Metanephros (tissue), 2 donors: ENCODE measurements at places on chromosomes 1 and 21. TPM values are rescaled to one million over a fixed set of nuclear protein-coding genes. Genes with fewer than 3 reads are reported as not detected.

The SPOCD1 gene
- 0.76 TPM for total RNA-seq

The PLA2G2F gene
- total RNA-seq, result 0.18 TPM

The LIN28A gene
- total RNA-seq, result not detected

The OR2M3 gene
- not detected for total RNA-seq

The AMY1B gene
- not detected for total RNA-seq
